ENCODE measurements at places on chromosomes 13 and 19. TPM values are rescaled to one million over a fixed set of nuclear protein-coding genes. Genes with fewer than 3 reads are reported as not detected.

DNA sequence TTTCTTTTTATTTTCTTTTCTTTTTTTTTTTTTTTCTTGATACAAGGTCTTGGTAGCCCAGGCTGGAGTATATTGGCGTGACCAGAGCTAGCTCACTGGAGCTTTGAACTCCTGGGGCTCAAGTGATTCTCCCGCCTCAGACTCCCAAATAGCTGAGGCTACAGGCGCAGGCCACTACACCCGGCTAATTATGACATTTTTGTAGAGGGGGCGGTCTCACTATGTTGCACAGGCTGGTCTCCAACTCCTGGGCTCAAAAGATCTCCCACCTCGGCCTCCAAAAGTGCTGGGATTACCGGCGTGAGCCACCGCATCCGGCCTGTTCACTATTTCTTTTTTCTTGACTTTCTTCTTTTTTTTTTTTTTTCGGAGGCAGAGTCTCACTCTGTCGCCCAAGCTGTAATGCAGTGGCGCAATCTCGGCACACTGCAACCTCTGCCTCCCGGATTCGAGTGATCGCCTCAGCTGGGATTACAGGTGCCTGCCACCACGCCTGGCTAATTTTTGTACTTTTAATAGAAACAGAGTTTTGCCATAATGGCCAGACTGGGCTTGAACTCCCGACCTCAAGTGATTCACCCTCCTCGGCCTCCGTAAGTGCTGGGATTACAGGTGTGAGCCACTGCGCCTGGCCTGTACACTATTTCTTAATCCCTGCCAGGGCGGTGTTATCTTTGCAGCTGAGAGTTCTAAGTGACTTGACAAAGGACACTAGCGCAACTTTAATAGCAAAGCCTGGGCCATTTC is 37.1 kb upstream of the LSM14A start:
- no peak for DNase-seq

GRCh38 chr19:29947871-29948270 is 5.8 kb downstream of the URI1 start:
- DNase-seq: no peak

GRCh38 chr13:21218351-21219035 is 42.0 kb downstream of the MRPL57 start:
- no peak for DNase-seq

DNA sequence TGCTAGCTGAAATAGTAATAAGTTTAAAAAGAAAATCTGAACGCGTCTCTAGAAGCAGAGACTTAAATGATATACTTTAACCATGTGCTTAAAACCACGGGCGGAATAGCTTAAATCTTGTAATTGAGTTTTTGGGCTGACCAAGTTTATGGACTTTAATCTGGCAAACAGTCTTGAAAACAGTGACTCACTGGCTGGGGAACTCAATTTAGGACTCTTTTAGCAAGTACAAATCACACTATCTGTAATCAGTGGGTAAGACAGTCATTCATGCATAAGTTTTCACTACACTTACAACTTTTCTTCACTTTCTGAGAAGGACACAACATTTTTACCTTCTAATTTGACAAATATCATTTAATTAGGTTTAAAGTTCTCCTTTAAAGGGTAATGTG is 26.8 kb downstream of the ZNF627 start:
- DNase-seq: no peak

DNA sequence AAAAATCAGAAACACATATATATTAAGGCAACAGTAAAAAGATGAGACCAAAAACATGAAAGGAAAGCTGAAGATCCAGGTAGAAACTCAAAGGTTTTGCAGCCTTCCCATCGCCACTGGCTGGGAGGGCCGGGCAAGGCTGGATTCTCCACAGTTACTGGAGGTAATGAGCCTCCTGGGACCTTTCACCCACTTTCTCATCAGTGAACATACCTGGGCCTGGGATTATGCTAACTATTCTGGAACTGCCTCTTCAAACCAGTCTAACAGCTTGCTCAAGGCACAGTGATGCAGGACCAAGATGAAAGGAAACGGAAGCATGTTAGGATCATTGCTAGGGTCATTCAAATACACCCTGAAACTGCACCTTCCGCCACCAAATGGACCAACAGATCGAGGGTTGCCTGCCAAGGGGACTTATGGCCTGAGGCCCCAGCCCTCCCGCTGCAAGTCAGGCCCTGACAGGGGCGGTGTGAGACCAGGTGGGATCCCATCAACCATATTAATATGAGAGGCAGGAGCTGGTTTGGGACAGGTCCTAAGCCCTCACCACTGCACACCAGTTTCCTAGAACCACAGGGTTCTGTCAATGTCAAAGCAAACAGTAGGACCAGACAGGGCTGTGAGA is 28.4 kb upstream of the ATP12A start:
- no peak for DNase-seq

DNA sequence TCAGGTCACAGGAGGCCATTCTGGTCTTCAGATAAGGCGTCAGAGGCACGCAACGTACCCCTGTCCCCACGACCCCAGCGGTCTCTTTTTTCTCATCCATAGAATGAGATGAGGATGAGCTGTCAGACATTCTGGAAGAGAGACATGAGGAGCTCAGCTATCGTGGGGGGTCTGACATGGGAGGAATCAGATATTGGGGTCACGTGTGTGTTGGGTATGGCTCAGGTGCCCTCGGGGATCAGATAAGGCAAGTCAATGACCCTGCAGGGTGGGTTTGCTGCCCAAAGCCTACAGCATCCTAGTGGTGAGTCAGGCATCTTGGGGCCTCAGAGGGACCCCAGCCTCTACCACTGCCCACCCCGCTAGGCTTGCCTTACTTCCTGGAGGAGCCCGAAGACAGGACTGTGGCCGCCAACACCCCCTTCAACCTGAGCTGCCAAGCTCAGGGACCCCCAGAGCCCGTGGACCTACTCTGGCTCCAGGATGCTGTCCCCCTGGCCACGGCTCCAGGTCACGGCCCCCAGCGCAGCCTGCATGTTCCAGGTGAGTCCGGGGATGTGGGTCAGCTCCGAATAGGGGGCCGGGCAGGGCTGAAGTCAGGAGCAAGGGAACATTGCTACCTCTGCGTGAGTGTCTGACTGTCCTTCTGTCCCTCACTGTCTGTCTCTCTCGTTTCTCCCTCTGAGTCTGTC is 2.6 kb downstream of the AXL start:
- DNase-seq: peak; percentile 69

DNA sequence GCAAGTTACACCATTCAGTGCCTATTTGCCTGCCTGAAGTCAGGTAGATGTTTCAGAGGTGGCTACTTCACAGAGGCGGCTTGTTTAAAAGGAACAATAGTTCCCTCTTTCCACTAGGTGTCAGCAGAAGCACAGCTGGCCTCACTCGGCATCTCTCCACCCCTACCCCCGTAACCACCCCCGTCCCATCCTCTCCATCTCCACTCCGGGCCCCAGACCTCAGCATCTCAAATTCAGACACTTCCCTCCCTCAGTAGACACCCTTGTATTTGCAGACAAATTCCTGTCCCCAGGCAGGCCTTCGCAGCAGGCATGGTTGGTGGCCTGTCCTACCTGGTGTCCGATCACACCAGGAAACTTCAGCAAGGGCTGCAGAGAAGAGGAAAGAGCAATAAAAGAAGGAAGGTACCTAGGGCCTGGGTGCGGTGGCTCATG is 9.1 kb upstream of the DPP9 start:
- DNase-seq: no peak

- DNase-seq: no peak
These were observed 590.8 kb upstream of the SPRY2 start for GRCh38 chr13:80931766-80932165.

- DNase-seq: no peak
These were observed 40.2 kb upstream of the NPAS1 start for GRCh38 chr19:46979126-46980105.

DNA sequence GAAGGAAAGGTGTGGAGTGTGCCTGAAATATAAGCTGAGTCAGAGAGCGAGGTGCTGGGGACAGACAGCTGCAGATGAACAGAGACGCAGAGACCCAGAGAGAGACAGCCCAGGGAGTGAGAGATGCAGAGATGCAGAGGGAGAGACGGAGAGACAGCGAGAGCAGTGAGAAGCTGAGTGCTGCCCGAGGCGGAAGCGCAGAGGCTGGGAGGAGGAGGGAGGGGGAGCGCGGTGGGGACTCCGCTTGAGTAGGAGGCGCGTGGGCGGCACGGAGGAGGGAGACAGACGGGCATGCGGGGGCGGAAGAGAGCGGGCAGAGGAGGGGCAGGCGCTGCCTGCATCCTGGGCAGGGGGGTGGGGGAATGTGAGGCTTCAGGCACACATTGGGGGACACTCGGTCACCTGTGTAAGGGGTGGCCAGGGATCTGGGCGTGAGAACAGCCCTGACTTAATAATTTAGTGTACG is 25.7 kb downstream of the SLC8A2 start:
- peak; percentile 84 for DNase-seq

DNA sequence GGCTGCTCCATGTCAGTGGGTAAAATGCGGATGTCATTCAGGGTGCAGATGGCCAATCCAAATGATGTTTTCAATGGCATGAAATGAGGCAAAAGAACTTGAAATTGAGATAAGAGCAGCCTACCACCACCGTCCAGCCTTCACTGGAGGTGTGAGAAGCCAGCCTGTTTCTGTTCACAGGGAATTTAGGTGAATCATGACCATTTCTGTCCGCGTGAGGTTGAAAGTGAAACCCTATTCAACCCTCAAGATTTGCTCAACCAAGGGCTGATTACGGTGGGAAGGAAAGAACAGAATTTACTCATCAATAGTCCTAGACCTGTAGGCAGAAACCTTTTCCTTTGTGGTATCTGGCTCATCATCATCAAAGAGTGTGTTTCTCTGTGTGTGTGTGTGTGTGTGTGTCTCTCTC is 370.7 kb downstream of the COG6 start:
- DNase-seq: no peak

- DNase-seq: no peak
These were observed 53.7 kb downstream of the USP12 start for GRCh38 chr13:27117952-27118351.

GRCh38 chr19:42306646-42307045 is 4.2 kb upstream of the PAFAH1B3 start:
- DNase-seq: peak; percentile 71

DNA sequence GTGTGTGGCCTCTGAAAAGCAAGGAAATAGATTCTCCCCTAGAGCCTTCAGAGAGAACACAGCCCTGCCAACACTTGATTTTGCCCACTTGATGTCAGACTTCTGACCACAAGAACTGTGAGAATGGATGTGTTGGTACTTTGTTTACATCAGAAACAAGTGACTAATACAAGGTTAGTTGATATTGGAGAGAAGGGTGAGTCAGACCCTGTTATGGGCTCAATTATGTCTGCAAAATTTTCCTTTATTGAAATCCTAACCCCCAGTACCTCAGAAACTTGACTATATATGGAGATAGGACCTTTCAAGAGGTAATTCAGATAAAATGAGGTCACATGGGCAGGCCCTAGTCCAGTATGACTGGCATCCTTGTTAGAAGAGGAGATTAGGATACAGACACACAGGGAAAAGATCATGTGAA is 226.7 kb downstream of the RFC3 start:
- no peak for DNase-seq

DNA sequence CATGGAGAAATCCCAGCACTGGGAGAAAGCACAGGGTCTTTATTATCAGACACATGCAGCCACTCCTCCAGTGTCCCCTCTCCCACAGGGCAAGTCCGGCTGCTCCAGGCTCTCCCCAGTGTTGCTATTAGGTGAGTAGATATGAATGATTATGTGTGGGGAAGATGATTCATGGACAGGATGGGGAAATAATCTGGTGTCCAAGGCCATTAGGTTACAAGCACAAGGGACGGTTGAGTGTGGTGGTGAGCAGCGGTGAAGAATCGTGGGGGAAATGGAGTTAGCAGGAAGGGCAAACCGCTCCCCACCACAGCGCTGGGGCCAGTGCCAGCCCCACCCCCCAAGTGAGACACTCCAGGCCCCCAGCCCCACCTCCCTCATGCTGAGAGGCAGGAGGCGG is 19.0 kb downstream of the CD177 start:
- DNase-seq: no peak

DNA sequence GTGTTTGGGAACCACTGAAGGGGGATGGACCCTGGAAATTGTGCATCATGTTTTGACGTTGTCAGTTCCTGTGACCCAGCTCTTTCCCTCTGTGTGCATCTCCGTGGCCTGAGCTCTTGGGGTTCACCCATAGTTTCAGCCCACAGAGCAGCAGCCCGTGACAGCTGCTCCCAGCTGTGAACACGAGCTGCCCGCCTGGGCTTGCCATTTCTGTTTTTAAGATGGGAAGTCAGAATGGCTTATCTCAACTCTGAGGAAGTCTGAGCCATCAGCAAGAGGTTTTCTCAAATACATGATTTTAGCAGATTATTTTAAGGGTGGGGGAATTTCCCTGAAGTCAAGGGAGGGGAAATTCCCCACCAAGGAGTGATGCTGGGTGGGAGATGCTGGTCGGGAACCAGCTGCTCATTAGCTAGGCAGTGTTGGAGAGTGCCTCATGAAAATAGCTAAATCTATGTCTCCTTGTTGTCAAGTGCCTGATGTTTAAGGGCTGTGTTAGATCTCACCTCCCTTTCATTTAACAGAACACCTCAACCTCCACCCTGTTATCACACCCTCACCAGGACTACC is 34.8 kb upstream of the C1QTNF9 start:
- peak; percentile 66 for DNase-seq

GRCh38 chr13:107907065-107907805 is 308.1 kb downstream of the LIG4 start:
- DNase-seq: no peak

GRCh38 chr13:34617473-34618083 is 324.5 kb upstream of the NBEA start:
- DNase-seq: no peak

GRCh38 chr19:35291259-35291658 is 702 bp upstream of the MAG start:
- no peak for DNase-seq

DNA sequence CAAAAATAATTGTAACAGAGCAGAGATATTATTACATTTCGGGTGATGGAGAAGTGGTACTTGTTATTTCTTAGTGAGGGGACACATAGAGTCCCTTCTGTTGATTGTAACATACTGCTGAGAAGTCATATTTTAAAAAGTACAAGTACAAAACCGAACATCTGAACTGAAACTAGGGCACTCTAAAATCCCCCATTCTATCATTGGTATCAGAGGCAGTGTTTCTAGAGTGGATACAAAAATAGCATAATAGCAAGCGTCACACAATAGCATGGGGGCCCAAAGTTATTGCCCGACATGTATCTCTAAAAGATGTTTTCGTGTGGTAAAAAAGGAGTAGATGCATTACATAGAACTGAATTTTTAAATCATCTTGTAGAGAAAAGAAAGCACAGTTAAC is 502.1 kb upstream of the SLC10A2 start:
- DNase-seq: no peak

DNA sequence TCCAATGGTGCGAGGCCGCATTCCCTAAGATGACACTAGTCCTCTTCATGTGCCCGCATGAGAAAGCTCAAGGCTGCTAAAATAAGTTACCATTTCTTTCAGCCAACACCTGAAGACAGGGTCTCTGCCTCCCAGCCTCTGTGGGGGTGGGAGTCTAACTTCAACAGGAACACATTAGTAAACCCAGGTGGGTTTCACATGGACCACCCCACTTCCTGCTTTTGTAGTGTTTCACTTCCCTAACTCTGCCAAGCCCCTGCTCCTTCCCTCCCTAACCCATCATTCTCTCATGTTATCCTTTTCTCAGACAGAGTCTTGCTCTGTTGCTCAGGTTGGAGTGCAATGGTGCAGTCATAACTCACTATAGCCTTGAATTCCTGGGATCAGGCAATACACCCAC is 783.6 kb downstream of the UQCRFS1 start:
- no peak for DNase-seq

The TUBA3C gene
- not detected for total RNA-seq

The GPC6 gene
- total RNA-seq: 2.4 TPM

The KLK10 gene
- 9.3 TPM for total RNA-seq

The TTYH1 gene
- total RNA-seq: not detected

The STOML3 gene
- total RNA-seq: 0.14 TPM

The PABPC3 gene
- not detected for total RNA-seq

The PTH2 gene
- total RNA-seq: not detected

The WDR83 gene
- total RNA-seq: 11.9 TPM

The SHC2 gene
- 14.4 TPM for total RNA-seq

The NLRP7 gene
- not detected for total RNA-seq

All from upper lobe of left lung (tissue), 6 donors.